Sigmoid colon (tissue), 7 donors: ENCODE measurements at places on chromosomes 5 and 9. TPM values are rescaled to one million over a fixed set of nuclear protein-coding genes. Genes with fewer than 3 reads are reported as not detected.

SYNPO gene
- 8.9 TPM for total RNA-seq

DNA sequence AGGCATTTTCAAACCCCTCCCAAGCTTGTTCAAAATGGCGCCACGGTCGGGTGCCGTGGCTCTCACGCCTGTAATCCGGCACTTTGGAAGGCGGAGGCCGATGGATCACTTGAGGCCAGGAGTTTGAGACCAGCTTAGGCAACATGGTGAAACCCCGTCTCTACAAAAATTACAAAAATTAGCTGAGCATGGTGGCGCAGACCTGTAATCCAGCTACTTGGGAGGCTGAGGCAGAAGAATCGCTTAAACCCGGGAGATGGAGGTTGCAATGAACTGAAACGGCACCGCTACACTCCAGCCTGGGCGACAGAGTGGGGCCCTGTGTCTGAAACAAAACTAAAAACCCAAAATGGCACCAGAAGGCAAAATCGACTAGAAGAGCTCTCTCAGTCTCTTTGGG lies 142.0 kb downstream of the MTX3 start:
- no peak for DNase-seq

GRCh38 chr9:119053070-119053469 lies 316.2 kb downstream of the BRINP1 start:
- no peak for DNase-seq

DNA sequence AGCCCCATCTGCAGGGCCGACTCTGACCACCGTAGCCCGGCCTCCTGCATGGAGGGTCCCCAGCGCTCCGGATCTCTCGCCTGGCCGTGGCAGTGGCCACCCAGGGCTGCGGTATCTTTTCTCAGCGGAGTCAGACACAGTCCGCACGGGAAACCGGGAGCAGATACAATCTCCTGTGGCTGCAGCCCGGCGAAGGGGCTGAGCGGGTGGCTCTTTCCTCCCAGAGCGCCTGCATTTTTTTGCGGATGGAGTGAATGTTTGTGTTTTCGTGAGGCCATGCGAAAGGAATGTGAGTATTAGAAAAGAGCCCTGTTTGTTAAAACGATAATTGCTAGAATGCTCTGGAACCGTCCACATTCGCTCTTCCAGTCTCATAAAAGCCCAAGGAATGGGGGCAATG lies 53.4 kb upstream of the PTCH1 start:
- DNase-seq: no peak

- no peak for DNase-seq
Observed at GRCh38 chr9:20397348-20397747, 225.0 kb downstream of the MLLT3 start.
